ENCODE measurements at places on chromosomes 2 and 18.

DNA sequence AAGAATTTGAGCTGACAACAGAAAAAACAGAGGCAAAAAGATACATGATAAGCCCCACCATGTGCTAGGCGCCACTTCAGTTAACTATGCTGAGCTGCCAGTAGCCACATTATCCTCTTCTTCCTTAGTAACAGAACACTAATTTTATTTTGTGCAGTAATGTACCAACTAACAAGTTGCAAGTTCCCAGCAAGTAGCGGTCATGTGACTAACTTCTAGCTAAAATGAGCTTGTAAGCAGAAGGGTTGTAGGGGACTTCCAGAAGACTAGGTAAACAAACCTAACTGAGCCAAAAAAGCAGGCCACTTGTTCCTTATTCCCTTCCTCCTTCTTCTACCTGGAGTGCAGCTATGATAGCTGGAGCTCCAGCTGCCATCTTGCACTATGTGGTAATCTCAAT is 75.5 kb downstream of the DTNB start:
- no peak for DNase-seq

DNA sequence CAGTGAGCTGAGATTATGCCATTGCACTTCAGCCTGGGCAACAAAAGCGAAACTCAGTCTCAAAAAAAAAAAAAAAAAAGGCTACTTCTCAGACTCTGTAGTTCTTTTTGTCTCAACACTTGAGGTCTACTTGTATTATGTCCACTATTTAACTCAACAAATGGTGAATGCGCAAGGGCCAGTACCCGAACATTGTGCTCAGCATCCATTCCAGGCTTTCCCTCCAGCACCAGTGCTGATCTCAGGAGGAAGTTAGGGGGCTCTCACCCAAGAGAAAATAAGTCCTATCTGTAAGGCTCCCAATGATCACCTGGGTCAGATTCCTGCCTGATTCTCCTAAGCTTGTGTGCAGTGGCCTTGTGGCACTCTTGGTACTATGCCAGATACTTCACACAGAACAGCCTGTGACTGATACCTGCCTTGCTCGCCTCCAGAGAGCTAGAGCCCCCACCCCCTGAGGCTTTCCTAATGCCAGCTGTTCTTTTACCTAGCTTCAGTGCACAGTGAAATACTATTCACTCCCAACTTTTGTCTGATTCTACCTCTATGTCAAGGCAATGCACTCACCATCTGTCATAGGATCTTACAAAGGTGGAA is 74.9 kb downstream of the INO80D start:
- no peak for DNase-seq

- DNase-seq, result no peak
Measured at GRCh38 chr18:68102117-68102516, 585.6 kb upstream of the DSEL start.

- no peak for DNase-seq
Measured at GRCh38 chr2:98985905-98986666, 50.1 kb upstream of the CRACDL start.

DNA sequence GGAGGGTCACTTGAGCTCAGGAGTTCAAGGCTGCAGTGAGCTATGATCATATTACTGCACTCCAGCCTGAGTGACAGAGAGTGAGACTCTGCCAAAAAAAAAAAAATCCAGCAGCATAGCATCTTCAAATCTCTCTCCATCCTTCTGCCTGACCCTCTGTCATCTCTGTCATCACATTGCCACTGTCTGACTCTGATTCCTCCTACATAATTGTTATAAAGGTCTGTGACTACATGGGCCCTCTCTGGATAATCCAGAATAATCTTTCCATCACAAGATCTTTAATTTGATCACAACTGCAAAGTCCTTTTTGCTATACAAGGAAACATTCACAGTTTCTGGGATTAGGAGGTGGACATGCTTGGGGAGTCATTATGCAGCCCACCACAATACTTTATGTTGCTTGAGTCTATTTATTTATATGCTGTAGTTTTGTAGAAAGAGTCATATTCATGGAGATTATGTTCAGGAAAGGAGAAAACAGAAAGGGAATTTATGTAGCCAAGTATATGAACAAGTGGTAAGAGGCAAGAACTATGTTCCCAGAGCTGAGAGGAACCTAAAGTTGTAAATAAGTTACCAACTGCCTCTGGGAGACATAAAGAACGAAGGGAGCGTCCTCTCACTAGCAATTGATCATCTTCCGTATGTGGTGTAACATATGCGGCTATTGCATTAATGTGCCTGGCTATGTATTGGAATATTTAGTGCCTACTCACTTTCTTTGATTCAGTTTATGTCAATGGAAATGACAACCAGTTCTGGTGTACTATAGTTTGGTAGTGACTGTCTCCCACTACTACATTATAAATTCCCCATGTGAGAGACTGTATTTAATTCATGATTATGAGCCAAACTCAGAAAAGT is 21.5 kb downstream of the RND3 start:
- no peak for DNase-seq

GRCh38 chr2:142868229-142868762 is 9.2 kb upstream of the KYNU start:
- DNase-seq, result no peak

GRCh38 chr18:5851998-5852397 is 43.3 kb downstream of the TMEM200C start:
- no peak for DNase-seq

DNA sequence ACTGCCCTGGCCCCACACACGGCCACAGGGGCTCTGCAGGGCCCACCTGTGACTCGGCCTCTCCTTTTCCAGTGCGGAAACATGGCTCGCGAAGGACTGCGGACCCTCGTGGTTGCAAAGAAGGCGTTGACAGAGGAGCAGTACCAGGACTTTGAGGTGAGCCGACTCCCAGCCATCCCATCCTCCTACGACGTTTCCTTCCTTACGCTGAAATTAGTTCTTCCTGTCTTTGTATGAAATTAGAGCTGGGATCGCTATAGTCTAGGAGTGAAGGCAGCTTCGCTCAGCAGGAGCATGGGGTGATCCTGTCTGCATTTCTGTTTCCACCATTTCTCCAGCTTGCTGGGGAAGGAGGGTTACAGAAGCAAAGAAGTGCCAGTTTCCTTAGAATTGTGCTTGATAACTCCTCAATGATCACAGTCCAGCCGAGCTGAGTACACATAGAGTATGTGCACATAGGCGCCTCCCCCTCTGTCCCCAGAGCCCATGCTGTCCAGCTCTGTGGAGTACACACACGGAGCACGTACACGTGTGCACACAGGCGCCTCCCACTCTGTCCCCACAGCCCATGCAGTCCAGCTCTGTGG is 59.1 kb upstream of the NFATC1 start:
- DNase-seq, result no peak

DNA sequence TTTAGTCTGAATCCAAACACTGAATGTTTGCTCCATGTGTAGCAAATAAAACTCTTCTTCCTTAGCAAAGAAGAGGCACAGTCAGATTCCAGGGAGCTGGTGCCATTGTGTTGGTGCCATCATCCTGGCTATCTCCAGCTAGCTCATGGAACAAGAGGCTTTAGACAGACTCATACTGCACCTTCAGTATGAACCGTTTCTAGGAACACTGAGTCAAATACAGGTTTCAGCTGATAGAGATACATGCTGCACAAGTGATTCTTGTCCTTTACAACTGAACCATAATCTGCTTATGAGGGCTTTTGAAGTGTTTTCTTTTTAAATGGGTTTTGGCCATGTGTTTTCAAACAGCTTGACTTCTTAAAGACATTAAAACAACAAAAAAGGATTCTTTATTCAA is 57.9 kb downstream of the DYNC1I2 start:
- DNase-seq, result no peak

- DNase-seq, result no peak
Measured at GRCh38 chr18:36283448-36283847, 14.1 kb upstream of the FHOD3 start.

DNA sequence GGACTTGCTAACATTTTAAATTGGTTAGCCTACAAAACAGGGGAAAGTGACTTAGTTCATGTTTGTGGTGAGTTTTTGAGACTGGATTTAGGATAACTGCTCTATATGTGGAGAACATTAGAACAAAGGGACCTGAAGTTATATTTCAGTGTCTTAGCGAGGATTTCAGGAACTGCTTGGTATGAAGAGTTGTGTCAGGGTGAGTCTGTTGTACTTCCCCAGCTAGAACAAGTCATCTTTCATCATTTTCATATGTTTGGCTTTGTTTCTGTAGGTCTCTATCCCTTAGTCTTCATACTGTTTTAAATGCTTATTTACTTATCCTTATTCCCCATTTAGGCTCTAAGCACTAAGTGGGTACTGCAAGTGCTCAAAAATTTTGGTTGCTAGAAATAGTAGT is 41.9 kb downstream of the KCMF1 start:
- no peak for DNase-seq

GRCh38 chr2:13006426-13006825 is 289.7 kb downstream of the TRIB2 start:
- DNase-seq, result no peak

DNA sequence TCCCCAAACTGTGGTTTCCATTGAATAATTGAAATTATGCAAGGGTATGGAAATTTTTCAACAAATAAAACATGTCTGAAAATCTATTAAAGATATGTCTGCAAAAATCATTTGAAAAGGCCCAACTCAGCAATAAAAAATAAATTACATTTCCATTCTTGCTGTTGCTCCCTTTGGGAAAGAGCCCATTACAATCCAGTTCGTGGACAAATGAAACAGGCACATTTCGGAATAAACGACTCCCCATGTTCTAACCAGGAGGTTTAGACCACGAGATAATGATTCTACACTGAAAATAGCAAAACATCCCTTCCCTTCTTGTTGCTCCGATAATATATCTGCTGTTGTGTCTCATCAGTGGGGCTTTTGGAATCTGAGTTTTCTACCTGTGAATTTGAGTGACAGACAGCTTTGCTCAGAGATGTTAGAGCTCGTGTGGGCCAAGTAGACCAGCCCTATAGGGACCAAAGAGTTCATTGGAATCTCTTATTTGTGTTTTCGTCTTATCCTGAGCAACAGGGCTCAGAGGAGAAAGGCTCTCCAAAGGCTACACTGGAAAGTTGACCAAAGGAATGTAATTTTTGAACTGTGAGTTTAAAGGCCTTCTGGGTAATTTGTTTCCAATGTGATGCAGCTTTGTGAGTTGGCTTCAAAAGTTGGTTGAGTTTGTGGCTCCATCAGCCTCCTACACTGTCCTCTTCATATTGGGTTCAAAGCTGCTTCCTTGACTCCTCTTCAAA is 119.5 kb downstream of the ACTR3 start:
- DNase-seq, result no peak

GRCh38 chr2:223057569-223057968 is 5.6 kb downstream of the KCNE4 start:
- DNase-seq, result no peak

GRCh38 chr18:77076111-77076510 is 56.5 kb downstream of the MBP start:
- DNase-seq, result no peak

GRCh38 chr2:59389240-59389639 is 1148.1 kb upstream of the FANCL start:
- no peak for DNase-seq

DNA sequence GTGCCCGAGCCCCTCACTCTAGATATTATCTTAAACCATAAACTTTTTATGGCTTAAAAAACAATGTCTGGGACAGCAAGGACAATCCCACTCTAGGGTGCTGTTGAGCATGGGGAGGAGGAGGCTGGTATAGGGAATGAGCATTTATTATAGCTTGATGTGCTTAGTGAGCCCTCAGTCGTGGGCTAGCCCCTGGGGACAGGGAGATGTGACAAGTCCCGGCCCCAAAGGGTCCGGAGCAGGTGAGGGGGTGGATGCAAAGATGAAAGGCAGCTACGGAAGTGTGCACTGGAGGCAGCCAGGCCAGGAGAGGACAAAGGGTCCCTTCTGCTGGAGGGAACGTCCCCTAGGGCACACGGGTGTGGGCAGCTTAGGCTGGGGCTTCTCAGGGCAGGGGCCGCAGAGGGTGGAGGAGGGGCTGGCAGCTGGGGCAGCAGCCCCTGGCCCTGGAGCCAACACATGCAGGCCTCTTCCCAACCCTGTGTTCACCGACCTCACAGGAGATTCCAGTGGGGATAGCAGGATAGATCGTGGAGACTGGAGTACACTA is 106.3 kb upstream of the GPC1 start:
- no peak for DNase-seq

DNA sequence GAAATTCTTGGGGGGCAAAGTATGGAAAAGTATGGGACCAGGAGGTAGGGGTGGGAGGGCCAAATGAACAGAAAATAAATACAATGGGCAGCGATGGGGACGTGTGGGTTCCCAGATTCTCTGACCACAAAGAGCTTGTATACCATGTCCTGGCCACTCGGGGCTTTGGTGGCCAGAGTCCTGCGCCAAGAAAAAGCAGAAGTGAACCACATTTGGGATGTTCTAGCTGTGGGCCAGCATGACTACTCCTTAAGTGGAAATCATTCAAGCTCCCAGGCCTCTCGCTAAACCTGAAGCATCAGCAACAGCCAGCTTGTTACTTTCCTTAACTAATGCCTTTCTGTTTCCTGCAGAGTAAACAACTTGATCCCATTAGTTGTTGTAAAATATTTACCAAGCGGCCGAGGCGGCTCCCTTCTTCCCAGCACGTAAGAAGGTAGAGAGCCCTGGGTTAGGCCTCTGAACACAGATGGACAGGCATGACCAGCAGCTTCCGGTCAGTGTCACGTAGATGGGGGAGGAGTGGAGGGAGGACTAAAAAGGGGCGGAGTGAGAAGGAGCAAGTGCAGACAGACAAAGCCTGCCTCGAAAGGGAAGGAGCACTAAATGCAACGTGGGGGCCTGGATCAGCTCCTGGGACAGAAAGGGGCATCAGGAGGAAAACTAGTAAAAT is 88.2 kb downstream of the GALNT14 start:
- no peak for DNase-seq

GRCh38 chr2:77834360-77835002 is 312.3 kb upstream of the LRRTM4 start:
- no peak for DNase-seq

All from central memory CD4-positive, alpha-beta T cell (primary cell).